NCI-H446 (cell line): ENCODE measurements at places on chromosomes 16 and 17.
A peak's percentile ranks its signal among the peaks of the same experiment; 100 is the strongest.

- no peak for DNase-seq
Measured at GRCh38 chr16:68250951-68251350, 5.8 kb downstream of the PLA2G15 start.

- no peak for DNase-seq
Measured at GRCh38 chr16:87406495-87407088, 14.5 kb downstream of the MAP1LC3B start.

GRCh38 chr17:49516180-49516579, 21.1 kb downstream of the NGFR start:
- peak; percentile 12 for DNase-seq

DNA sequence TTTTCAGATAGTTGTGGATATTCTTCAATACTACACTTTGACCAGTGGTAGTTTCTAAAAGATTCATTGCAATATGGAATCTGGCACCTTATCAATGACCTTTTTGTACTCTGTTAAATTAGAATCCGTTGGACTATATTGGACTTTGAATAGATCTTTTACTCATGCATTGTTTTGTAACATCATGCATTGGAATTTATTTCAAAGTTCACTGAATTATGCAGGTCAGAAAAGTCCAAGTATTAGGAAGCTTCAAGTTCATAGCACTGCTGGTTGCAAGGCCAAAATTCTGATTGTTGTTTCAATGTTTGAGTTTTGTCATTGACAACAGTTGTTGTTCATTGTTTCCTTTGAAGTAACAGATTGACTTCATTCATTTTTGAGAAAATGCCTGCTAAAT, 7.9 kb upstream of the DHRS11 start:
- no peak for DNase-seq

GRCh38 chr17:57713140-57713539, 32.0 kb downstream of the CCDC182 start:
- no peak for DNase-seq

- no peak for DNase-seq
Measured at GRCh38 chr17:10735251-10735650, 5.4 kb upstream of the TMEM220 start.

DNA sequence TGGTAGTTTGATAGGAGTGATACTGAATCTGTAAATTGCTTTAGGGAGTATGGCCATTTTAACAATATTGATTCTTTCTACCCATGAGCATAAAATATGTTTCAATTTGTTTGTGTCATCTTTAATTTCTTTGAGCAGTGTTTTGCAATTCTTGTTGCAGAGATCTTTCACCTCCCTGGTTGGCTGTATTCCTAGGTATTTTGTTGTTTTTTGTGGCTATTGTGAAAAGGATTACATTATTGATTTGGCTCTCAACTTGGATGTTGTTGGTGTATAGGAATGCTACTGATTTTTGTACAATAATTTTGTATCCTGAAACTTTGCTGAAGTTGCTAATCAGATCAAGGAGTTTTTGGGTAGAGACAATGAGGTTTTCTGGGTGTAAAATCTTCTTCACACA, 3.2 kb downstream of the KRTAP9-9 start:
- no peak for DNase-seq

GRCh38 chr17:2892305-2892971, 96.2 kb downstream of the RAP1GAP2 start:
- DNase-seq: no peak

DNA sequence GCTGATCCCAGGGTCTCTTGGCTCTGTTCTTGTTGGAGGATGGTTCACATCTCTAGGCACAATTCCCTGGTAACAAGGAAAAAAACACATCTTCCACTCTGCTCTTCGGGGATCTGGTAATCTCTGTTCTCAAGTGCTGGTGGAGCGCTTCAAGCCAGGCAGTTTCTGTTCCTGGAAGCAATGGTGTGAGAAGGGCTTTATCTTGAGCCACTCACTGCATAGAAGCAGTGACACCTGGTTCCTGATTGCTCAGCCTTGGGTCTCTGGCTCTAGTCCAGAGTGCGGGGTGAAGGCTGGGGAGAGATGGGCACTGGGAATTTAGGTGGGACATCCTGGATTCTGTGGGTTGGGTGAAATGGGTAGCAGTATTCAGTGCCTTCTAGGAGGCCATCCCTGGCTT, 14.1 kb downstream of the AKAP1 start:
- DNase-seq: no peak

DNA sequence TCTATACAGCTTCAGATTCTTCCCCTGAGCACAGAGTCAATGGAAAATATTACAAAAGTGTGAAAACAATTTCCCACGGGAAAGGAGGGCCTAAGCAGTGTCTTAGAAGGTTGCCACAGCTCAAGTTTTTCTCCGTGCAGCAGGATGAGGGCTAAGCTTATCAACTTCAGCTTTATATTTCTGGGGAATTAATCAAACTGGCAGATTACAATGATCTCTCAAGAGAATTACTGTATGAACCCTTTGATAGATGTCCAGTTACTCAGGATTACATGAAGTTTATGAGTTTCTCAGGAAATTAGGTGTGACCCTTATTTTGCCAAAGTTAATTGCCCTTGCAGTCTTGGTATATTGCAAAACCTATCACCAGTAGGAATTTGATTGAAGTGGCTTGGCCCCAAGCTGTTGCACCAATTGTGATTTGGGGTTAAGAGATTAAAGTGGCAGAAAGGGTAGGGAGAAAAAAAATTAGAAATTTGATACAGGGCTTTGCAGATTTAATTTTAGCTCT, 298.4 kb downstream of the MAP2K6 start:
- no peak for DNase-seq

DNA sequence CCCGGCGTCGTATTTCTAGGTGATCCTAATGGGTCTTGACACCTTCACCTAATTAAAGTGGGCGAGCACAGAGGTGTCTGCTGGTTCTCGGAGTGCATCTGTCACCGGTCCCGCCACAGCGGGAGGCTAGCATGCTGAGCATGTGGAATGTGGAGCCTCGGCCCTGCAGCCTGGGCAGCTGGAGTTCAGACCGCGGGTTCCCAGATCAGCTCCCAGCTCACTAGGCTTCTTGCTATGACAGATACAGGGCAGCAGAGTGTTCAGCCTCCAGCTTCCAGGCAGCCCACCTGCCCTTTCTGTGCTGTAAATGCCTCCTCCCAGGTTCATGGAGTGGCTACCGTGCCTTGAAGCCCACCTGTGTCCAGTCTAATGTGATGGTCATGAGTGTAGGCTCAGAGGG, 166.7 kb downstream of the CPPED1 start:
- no peak for DNase-seq

DNA sequence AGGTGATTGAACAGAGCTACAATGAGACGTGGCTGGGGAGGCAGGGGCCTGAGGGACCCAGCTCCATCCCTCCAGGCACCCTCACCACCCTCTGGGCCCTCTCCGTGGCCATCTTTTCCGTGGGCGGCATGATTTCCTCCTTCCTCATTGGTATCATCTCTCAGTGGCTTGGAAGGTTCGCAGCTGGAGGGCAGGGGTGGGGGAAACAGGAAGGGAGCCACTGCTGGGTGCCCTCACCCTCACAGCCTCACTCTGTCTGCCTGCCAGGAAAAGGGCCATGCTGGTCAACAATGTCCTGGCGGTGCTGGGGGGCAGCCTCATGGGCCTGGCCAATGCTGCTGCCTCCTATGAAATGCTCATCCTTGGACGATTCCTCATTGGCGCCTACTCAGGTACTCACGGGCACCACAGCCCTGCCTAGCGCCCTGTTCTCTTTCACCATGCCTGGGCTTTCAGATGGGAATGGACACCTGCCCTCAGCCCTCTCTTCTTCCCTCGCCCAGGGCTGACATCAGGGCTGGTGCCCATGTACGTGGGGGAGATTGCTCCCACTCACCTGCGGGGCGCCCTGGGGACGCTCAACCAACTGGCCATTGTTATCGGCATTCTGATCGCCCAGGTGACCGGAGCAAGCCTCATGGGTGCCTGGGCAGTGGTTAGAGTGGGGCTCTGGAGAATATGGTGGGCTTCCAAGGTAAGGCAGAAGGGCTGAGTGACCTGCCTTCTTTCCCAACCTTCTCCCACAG, 2.1 kb downstream of the SLC2A4 start:
- DNase-seq: no peak

DNA sequence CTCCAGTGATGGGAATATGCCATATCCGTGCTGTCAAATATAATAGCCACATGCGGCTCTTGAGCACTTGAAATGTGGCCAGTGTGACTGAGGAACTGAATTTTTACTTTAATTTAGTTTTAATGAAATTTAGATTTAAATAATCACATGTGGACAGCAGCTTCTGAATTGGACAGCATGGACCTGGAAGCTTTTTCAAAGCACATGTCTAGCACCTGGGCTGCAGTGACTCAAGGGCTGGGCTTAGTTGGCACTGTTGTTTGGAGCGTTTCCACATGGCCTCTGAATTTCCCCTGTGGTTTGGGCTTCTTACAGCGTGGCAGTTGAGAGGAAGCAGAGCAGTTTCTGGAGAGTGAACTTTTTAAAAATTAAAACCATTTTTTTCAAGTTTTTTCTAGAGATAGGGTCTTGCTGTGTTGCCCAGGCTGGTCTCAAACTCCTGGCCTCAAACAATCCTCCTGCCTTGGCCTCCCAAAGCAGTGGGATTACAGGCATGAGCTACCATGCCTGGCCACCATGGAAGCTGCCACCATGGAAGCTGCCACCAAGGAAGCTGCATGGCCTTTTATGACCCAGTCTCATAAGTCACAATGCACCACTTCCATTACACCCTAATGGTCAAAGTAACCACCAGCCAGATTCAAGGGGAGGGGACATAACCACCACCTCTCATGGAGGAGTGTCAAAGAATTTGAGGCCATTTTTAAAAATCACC, 6.7 kb upstream of the TOB1 start:
- DNase-seq: no peak

DNA sequence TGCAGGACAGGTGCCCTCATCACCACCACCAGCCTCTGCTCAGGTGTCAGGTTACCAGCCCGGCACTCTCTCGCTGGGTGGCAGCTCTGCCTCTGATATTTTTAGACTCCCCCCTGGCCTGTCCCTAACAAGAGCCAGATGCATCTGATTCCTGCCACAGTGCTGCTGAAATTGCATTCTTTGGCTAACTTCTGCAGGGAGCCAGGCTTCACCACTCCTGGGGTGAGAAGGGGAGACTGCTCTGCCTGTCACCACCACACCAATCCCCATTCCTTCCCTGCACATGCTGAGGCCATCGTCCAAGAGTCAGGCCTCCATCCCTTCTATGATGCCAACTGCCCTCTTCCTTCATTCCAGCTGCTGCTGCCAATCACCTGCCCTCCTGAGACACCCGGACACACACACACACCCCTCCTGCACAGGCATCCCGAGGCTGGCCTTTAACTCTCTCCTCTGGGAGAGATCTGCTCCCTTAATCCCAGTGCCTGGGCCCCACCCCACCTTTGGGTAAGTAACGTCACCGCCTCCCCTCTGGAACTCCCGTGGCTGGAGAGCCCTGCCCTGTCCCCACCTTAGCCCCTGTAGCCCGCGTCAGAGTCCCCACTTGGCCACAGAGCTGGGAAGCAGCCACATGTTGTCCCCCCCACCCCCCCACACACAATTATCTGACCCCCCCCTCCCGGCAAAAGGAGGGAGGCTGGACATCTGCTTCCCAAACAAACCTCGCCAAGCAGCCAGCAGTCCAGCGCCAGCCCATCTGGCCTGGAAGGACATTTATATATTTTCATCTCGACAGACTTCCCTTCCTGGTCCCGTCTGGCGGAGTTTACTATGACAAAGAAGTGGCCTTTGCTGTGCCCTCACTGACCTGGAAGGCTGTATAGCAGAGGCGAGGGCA, 2.8 kb downstream of the EMP2 start:
- no peak for DNase-seq

GRCh38 chr16:7689234-7689633, 356.6 kb downstream of the RBFOX1 start:
- DNase-seq: no peak

DNA sequence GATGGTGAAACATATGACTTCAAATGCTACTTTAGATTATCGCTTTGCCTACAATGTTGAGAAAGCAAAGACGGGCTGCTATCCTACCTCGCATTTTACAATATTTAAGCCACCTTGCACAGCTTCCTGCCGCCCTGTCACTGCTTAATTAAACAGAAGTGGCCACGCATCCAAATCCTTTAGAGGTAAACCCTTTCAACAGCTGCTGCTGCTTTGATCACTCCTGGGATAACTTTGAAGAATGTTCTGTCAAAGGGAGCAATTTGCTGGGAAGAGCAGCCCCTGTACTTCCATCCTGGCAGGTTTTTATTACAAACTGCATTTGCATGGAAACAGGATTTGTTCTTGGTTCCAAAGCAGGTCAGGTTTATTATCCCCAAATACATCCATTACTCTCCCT, 24.2 kb upstream of the SSTR2 start:
- no peak for DNase-seq

DNA sequence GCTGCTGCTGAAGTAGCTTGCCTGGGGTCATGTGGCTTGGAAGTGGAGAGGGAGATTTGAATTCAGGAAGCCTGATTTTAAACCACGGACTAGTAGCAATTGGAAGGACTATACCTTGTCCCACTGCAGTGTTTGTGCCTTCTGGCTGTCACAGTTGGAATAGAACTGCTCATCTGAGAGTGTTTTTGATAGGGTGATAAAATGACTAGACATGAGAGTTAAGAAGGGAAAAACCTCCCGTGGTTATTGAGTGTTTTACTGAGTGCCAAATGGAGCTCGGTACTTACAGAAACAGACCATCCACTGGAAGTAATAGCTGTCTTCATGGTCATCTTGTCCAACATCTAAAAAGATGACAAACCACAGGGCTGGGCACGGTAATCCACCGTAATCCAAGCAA, 70.4 kb downstream of the MSI2 start:
- no peak for DNase-seq

GRCh38 chr16:80341263-80341662, 199.5 kb upstream of the DYNLRB2 start:
- no peak for DNase-seq

DNA sequence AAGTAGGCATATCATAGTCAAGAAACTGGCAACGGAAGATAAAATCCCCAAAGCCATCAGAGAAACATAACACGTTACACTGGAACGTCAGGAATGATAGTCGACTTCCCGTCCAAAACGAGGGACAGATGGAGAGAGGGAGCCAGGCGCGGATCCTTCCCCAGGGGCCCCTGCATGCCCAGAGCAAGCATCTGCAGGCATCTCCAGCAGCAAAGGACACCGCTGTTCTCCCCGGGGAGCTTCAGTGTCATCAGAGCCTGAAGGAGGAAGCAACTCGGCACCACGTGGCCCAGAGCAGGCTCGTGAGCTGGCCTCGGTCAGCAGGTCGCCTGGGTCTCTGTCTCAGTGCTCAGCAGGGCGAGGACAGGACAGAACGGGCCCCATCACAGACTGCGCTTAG, 50.1 kb downstream of the LMF1 start:
- DNase-seq: no peak

GRCh38 chr17:74526681-74527080, 4.6 kb downstream of the CD300LB start:
- no peak for DNase-seq

GRCh38 chr17:9959377-9959981, 54.4 kb upstream of the RCVRN start:
- no peak for DNase-seq
